ENCODE measurements at places on chromosomes 16 and 17.

- DNase-seq: peak; percentile 51
These were observed 112.4 kb downstream of the IRX3 start for GRCh38 chr16:54174201-54174600.

GRCh38 chr16:73383195-73383987 lies 335.5 kb upstream of the ZFHX3 start:
- no peak for DNase-seq

- DNase-seq: no peak
These were observed 1.7 kb downstream of the SMIM5 start for GRCh38 chr17:75634754-75635609.

DNA sequence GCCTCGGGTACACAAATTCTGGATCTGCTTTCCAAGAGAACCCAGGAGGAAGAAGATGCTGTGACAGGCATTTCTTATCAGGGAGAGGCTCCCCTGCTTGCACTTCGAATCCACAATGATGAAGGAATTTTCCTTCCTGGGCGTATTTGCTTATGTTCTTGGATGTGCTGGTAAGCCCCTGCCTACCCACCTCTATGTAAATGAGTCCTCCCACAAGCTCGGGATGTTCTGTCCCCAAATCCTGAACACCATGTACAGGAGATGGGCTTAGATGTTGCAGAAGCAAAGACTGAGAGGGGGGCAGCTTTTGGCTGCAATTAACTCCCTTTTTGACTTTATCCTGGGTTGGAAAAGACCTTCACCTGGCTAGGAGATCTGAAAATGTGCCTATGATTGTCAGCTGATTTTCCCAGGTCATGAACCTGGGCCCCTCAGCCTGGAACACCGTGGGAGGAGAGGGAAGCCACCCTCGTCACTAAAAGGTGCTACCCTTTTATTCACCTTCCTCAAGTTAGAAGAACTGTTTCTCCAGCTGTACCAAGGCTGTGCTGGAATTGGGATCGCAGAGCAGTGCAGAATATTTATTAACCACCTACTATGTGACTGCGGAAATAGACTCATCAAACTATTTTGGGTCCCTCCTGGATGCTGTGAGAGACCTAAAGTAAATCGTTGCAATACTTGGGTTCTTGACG lies 150.1 kb downstream of the RBFOX1 start:
- DNase-seq: no peak

DNA sequence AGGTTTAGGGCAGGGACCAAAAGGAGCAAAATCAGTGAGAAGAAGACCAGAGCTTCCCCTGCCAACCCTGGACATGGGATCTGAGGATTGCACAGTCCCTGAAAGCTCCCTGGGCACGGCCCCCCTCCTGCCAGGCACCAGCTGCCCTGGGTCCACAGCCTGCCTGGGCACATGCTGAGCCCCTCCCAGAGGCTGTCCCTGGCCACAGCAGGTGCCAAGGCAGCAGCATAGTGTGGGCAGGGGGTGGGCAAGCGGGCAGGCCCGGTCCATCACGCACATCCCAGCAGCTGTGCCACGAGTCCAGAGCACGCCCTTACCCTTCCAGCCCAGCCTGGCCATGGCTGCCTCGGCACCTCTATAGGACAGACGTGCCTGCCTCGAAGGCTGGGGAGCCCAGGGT lies 12.7 kb downstream of the SCN4A start:
- no peak for DNase-seq

DNA sequence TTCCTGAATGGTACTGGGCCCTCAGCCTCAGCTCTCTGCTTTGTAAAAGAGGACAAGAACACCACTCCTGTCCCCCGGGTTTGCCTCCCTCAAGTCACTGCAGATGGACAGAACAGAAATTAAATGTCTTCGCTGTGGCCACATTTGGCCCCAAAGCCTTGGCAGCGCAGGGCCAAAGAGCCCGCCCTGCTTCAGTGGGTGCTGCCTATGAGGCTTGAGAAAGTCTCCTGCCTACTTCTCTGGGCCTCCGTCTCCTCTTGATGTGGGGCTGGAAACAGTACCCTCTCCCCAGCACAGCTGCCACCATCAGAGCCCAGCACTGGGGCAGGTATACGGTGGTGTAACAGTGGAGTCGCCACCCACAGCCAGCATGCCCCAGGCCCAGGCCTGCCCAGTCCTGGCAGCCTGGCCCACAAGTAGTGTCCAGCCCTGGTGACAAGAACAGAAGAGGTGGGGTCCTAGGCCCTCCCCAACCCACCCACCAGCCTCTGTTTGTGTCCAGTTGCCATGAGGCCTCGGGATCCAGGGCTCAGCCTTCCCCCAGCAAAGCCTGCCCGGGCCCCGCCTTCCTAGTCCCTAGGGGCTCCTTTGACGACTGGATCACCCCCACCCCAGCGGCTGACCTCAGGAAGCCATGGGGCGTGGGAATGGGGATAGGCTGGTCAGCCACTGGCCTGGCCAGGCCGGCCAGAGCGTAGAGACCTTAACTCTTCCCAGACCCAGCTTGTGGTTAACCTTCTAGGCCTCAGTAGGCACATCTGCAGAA lies 3.9 kb upstream of the TPPP3 start:
- no peak for DNase-seq

DNA sequence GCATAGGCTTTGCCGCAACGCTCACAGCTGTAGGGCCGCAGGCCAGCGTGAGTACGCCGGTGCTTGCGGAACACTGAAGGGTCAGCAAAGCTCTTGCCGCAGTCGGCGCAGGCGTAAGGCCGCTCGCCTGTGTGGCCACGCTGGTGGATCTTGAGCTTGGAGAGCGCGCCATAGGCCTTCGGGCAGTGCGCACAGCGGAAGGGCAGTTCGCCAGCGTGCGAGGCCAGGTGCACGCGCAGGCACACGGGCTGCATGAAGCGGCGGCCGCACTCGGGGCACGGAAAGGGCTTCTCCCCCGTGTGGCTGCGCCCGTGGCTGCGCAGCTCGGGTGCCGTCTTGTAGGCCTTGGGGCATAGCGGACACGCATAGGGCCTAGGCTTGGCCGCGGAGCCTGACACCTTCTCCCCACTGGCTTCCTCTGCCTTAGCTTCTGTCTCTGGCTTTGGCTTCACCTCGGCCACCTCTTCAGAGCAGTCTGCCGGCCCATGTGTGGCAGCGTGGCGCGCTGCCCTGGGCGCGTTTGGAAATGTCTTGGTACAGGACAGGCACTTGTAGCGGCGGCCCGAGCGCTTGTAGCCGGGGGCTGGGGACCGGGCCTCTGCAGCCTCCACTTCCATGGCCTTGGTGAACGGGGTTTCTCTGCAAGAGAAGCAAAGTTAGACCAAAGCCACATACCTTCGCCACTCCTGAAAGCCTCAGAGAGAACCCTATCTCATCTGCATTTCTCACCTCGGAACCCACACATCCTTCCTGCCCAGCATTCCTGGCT lies 10.0 kb downstream of the ZNF668 start:
- no peak for DNase-seq

DNA sequence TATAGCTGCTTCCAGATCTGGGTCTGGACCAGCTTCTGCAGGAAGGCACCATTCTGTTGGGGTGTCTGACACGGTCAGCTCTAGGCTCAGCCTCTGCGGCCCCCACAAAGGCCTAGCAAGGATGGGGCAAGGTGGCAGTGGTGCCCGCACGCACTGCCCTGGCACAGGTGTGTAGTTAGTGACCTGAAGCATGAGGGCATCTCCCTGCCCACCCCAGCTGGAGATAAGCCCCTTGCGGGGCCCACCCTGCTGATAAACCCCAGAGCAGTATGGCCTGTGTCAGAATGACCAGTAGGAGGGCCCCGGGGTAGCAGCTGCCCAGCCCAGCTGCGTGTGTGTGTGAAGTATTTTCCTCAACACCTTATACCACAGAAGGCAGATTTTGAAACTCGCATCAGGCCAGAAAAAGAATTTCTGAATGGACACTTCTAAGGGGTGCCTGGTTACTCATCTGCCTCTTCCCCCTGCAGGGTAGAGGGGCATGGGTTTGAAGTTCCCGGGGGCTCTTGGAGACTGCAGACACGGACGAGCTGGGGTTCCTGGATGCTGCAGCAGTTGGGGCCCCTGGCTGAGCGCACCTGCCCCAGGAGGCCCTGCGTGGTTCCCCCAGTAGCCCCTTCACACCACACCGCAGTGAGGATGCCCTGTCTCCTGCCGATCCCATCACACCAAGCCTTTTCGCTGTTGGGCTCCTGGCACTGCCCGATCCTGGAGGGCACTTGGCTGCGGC lies 4.5 kb downstream of the ARHGDIA start:
- DNase-seq: no peak

DNA sequence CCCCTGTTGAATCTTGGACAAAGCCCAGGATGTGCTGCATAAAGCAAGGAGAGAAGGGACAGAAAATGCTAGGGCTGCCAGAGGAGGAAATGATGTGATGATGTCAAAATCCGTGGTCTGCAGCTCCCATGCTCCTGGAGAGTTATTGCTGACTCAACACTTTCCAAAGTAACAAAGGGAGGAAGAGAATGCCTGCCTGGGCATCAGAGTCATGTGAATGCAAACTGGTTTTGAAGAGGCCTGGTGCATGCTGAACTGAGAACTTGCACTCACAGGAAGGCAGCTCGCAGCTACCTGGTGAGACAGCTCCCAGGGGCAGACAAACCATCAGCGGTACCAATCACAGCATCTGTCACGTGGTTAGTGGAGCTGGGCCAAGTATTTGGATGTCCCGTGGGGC lies 2.8 kb downstream of the MARVELD3 start:
- peak; percentile 15 for DNase-seq

- DNase-seq: no peak
These were observed 51.7 kb downstream of the ARHGAP27 start for GRCh38 chr17:45380991-45381390.

- no peak for DNase-seq
These were observed 17.1 kb downstream of the HLF start for GRCh38 chr17:55281649-55282378.
